ENCODE measurements at places on chromosomes 2 and 18.

- peak; percentile 40 for DNase-seq
These were observed at the start of gene SH3YL1 for GRCh38 chr2:263774-264492. Gene SH3YL1 (minus strand): TSS chr2:264032. CDS start chr2:263984, 48 bp downstream.

DNA sequence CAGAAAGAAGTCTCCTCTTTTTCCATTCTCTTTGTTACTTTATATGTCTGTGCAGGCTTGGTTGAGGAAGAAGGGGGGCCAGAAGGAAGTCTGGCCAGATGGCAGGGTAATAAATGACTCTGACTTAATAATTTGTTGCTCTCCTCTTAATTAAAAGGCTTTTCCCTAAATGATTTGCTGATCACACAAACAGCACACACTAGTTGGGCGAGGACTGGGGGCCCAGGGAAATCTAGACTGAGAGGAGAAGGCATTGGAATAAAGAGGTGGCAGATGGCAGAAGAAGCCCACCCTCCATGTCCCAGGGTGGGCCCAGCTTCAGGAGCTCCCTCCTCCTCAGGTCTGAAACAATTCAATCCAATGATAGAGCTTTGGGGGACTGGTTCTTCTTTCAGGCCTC, 12.7 kb upstream of the SMARCAL1 start:
- no peak for DNase-seq

GRCh38 chr2:179186126-179186525, 78.5 kb downstream of the SESTD1 start:
- no peak for DNase-seq

DNA sequence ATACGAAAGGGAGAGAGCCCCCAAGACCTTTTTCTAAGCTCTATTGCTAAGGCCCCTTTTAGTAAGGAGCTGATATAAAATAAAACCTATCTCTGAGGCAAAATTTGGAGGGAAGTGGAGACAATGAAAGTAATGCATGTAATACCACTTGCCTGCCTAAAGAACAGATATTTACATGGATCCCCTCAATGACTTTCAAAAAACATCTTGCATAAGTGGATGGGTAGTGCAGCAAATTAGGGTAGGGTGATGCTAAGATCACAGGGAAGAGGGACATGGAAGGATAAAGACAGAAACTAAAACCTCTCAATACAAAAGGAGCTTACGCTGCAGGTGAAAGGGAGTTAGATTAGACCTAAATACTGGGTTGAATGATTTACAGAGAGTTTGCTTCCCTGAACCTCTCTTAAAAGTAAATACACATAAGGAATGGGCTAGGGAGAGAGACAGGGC, 1.1 kb downstream of the ZNF513 start:
- no peak for DNase-seq

DNA sequence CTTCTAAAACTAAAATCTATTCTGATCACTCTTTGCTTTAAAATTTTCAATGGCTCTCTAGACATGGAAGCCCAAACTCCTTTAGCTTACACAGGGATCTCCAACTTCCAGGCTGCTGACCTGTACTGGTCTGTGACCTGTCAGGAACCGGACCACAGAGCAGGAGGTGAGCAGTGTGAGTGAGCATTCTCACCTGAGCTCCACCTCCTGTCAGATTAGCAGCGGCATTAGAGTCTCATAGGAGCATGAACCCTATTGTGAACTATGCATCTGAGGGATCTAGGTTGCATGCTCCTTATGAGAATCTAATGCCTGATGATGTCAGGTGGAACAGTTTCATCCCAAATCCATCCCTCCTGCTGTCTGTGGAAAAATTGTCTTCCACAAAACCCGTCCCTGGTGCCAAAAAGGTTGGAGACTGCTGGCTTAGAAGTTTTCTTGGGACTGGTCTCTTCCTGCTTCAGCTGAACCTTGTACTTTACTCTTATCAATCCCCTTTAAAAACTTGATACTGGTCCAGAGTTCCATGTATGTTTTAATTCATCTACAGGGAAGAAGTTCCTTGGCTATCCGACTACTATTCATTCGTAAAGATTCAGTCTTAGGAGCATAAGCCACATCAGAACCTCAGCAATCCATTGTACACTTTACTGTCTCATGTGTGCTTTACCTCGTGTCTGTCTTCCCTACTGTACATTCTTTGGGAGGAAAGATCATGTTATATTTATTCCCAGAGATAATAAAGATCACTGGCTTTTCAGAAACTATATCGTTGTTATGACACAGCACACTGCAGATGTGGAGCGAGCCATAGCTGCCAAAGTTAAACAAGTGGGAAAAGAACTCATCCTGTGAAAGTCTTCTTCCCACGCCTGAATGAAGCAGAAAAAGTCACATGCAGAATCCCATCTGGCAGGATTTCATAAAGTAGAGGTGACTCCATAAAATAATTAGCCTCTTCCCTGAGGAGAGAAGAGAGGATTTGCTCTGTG, 183.8 kb downstream of the LRATD1 start:
- DNase-seq: no peak

GRCh38 chr2:10407841-10408648, 40.1 kb downstream of the ODC1 start:
- no peak for DNase-seq

GRCh38 chr2:183124957-183125255, 663 bp downstream of the NUP35 start:
- DNase-seq: no peak

GRCh38 chr18:79006106-79006795, 26.6 kb downstream of the SALL3 start:
- DNase-seq: no peak

GRCh38 chr2:231385429-231385828, 10.1 kb upstream of the B3GNT7 start:
- DNase-seq: no peak

DNA sequence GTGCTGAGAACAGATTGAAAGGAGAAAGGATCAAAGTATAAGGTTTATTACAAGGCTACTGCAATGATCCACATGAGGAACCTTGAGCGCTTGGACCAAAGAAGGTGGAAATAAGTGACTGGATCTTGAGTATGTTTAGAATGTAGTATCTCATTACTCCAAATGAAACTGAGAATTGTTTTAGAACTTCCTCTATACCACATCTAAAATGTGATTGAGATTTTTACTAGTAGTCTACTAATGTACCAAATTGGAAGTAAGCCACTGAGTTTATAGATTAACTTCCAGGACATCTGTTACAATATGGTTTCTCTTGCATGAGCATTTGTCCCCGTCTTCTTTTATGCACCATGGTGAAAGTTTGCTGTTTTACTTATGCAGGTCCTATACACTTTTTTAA, 300.5 kb downstream of the SUCLG1 start:
- no peak for DNase-seq

GRCh38 chr2:47946593-47946992, 40.3 kb upstream of the FBXO11 start:
- no peak for DNase-seq

- DNase-seq: peak; percentile 59
These were observed 64.9 kb downstream of the DNMT3A start for GRCh38 chr2:25276569-25277465.

DNA sequence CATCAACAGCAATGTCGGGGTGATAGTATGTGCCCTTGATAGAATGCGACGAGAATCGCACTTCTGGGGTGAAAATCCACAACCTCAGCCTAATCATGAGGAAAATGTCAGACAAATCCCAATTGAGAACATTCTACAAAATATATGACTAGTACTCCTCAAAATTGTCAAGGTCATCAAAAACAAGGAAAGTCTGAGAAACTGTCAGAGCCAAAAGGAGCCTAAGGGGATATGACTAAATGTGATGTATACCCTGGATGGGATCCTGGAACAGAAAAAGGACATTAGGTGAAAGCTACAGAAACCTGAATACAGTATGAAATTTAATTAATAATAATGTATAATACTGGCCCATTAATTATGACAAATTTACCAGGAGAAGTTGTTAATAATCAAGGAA, 7.6 kb upstream of the CACNB4 start:
- DNase-seq: no peak

DNA sequence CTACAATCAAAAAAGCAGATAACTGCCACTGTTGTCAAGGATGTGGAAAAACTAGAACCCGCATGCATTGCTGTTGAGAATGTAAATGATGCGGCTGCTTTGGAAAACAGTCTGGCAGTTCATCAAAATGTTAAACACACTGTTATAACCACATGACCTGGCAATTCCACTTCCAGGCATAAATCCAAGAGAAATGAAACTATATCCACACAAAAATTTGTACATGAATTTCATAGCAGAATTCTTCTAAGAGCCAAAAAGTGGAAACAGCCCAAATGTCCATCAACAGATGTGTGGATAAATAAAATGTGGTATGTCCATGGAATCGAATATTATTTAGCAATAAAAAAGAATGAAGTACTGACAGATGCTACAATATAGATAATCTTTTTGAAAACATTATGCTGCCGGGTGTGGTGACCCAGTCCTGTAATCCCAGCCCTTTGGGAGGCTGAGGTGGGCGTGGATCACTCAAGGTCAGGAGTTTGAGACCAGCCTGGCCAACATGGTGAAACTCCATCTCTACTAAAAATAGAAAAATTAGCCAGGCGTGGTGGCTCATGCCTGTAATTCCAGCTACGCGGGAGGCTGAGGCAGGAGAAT, 32.0 kb downstream of the ERCC3 start:
- no peak for DNase-seq

DNA sequence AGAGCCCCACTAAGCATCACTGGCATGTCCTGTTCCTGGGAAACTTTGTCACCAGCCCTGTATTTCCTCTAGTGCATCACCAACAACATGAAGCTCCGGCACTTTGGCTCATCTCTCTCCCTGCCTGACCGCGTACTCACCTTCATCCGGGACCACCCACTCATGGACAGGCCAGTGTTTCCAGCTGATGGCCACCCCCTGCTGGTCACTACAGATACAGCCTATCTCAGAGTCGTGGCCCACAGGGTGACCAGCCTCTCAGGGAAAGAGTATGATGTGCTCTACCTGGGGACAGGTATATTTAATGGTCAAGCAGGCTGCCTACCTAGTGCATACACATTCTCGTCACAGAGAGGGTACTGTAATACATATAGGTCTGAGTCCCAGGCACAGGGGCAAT, 21.0 kb downstream of the SEMA4F start:
- no peak for DNase-seq

DNA sequence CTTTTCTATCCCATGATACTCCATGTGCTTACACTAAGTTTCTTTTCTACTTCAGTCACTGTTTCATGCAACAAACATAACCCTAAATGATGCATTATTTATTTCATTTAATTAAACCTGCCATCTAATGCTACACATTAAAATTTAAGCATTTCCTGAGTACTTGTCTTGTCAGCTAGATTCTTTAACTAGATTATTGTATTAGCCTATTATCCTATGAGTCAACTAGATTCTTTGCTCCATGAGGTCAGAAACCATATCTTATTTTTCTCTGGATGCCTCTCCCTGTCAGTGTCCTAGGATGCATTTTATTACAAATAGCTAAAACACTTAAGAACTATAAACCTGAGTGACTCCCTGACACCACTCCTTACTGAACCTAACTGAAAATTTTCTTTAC, 652.4 kb downstream of the SLC4A3 start:
- DNase-seq: no peak

DNA sequence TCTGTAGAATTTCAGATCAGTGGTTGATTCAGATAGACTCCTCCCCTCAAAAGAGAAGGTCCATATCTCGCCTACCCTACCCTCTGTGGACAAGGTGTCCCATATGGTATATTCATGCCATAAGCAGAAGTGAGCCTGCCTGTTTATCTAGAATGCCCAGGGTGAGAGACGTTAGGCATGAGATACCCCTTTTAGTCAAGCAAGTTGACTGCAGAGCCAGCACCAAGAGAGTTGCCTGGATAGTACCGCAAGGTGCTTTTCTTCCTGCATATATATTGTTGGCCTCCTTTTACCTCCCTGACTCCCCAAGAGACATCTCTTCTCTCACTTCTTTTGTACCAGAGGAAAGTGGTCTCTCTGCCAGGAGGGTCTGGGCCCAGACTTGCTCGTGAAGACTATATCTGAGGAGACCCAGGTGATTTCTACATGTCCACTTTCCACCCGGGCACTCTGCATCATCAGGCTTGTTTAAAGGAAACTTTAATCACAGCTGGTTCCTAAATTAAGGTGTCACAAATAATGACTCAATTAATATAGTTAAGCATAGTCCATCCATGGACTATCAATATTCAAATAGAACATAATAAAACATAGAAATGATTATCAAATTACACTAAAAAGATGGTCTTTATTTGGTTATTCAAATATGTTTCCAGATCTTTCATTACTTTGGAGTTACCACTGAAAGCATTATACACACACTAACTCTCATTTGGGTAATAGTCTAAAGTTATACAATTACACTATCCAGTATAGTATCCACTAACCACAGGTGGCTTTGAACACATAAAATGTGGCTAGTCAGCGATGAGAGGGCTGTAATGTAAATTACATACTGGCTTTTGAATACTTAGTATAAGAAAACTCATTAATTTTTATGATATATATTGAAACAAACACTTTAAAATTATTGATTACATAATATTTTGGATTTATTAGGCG, 4.1 kb downstream of the ITGA4 start:
- DNase-seq: no peak

GRCh38 chr2:88614497-88615157, 12.6 kb downstream of the EIF2AK3 start:
- DNase-seq: no peak

- DNase-seq: no peak
These were observed 80.7 kb upstream of the DNER start for GRCh38 chr2:229795058-229795457.

DNA sequence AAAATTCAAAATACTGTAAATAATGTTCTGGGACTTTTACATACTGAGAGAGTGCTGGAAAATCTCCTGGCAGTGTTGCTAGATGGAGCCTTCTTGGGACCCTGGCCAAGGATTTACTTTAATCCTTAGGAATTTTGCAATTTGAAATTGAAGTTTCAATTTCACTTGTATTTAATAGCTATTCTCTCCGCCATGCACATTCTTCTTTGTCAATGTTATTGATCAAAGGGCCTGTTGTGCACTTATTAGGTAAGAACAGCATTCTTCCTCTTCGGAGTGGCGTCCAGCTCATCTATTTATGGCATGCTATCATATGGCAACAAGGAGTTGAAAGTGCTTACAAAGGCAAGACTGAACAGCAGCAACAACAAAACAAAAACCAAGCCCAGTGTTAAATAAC, 40.1 kb upstream of the SOS1 start:
- no peak for DNase-seq

GRCh38 chr2:72914589-72915319, 2.6 kb upstream of the EMX1 start:
- DNase-seq: no peak

DNA sequence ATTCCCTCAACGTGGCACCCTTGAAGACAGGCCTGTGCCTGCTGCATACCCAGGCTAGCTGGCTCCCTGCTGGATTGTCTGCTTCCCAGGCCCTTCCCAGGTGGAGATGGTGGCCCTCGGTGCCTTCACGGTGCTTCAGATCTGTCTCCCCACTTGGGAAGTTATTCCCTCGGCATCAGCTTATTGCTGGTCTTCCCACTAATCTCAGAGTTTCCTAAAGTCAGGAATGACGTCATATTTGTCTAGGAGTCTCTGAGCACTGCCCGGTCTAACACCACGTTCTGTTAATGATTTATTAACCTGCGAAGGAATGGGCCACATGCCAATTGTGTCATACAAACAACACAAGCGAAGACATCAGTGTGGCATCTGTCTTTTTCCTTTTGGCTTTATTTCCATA, 269.8 kb upstream of the ID2 start:
- no peak for DNase-seq
